Kasumi-1 (cell line): ENCODE measurements at places on chromosomes 2 and 18.

- no peak for DNase-seq
Measured at GRCh38 chr2:34979148-34979547, 1376.4 kb upstream of the CRIM1 start.

DNA sequence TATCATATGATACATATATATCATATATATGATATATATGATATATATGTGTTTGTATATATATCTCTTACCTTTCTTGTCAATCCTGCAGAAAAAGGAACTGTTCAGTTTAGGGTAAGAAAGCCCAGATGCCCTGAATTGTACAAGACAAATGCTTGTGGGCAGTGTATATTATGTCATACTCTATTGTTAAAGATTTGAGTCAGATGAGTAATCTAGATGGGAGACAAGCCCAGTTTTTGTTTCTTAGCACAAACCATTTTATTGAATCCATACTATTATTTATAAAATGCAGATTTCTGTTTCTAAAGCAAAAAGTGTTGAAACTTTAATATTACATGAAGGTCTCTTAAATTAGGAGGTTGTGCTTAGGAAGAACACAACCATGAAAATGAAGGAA lies 90.6 kb downstream of the VRK2 start:
- no peak for DNase-seq

GRCh38 chr2:173021939-173022371 lies 53.7 kb upstream of the MAP3K20 start:
- DNase-seq: peak; percentile 57

GRCh38 chr2:196836440-196836839 lies 27.3 kb upstream of the C2orf66 start:
- no peak for DNase-seq
